Mononuclear cell (primary cell): ENCODE measurements at places on chromosomes 6 and 20. TPM values are rescaled to one million over a fixed set of nuclear protein-coding genes. Genes with fewer than 3 reads are reported as not detected.

The COL19A1 gene
- 9.1 TPM for total RNA-seq

The CRISP2 gene
- not detected for total RNA-seq

The WFDC5 gene
- not detected for total RNA-seq

The THBD gene
- total RNA-seq = 82.1 TPM
